Karpas-422 (cell line): ENCODE measurements at places on chromosomes 7 and 10. TPM values are rescaled to one million over a fixed set of nuclear protein-coding genes. Genes with fewer than 3 reads are reported as not detected.
A peak's percentile ranks its signal among the peaks of the same experiment; 100 is the strongest.

GRCh38 chr7:20033621-20034400 lies 183.4 kb downstream of the MACC1 start:
- peak; percentile 14 for DNase-seq

DNA sequence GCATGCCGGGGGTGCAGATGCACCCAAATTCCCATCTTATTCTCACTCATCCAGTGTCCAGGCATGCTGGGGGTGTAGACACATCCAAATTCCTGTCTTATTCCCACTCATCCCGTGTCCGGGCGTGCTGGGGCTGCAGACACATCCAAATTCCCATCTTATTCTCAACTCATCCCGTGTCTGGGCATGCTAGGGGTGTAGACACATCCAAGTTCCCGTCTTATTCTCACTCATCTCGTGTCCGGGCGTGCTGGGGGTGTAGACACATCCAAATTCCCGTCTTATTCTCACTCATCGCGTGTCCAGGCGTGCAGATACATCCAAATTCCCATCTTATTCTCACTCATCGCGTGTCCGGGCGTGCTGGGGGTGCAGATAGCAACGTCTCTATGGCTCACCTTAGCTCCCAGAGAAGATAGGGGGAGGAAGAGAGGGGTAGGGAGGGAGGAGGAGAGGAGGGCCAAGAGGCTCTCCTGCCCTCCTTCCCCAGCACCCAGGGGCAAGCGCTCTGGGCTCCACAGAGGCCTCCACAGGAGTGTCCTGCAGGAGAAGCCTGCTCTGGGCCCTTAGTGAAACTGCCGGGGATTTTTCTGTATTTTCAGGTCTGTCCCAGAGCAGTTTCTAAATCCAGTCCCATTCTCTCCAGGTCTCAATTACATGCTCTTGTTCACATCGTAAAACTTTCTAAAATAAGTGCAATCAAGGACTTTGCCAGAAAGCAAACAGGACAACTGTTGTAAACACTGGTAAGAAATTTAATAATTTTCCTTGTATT lies 210.8 kb downstream of the DIP2C start:
- DNase-seq = peak; percentile 4

GRCh38 chr10:118986815-118987790 lies 42.4 kb upstream of the NANOS1 start:
- no peak for DNase-seq

GRCh38 chr7:30658479-30659074 lies 23.7 kb downstream of the CRHR2 start:
- DNase-seq = no peak

Gene IFIT1B
- 0.78 TPM in 1 of 2 replicates, not detected in the other for total RNA-seq

Gene ASB15
- total RNA-seq = 0.04 TPM in 1 of 2 replicates, not detected in the other
